ENCODE measurements at places on chromosomes 7 and 10. TPM values are rescaled to one million over a fixed set of nuclear protein-coding genes. Genes with fewer than 3 reads are reported as not detected.

Gene WNT8B
- polyA plus RNA-seq: 1.1 TPM

Gene PSD
- polyA plus RNA-seq: 7.8 TPM

Gene GOT1
- polyA plus RNA-seq: 96.9 TPM

Gene DBNL
- polyA plus RNA-seq: 69.2 TPM

Gene AMZ1
- 0.29 TPM for polyA plus RNA-seq

Gene AGR2
- 75.7 TPM for polyA plus RNA-seq

Gene LRRC18
- polyA plus RNA-seq: 0.17 TPM

Gene MEOX2
- polyA plus RNA-seq: 1.3 TPM

Gene RASSF4
- 24.1 TPM for polyA plus RNA-seq

Gene IL2RA
- not detected for polyA plus RNA-seq

Gene EN2
- 0.06 TPM for polyA plus RNA-seq

Gene PRF1
- polyA plus RNA-seq: 0.82 TPM

Gene CCL26
- not detected for polyA plus RNA-seq

Gene HHEX
- 9.8 TPM for polyA plus RNA-seq

Gene C10orf53
- polyA plus RNA-seq: not detected

Gene MYH16
- polyA plus RNA-seq: 0.21 TPM

Gene COL17A1
- polyA plus RNA-seq: 0.97 TPM

Gene MACROH2A2
- polyA plus RNA-seq: 82.0 TPM

Gene EIF5AL1
- 0.55 TPM for polyA plus RNA-seq

Gene CYP2C19
- polyA plus RNA-seq: not detected

Gene SUN3
- 0.11 TPM for polyA plus RNA-seq

Gene SLC26A5
- not detected for polyA plus RNA-seq

Gene CABCOCO1
- polyA plus RNA-seq: 3.0 TPM

Gene TBX20
- not detected for polyA plus RNA-seq

Gene NRAP
- 0.11 TPM for polyA plus RNA-seq

Gene HOXA6
- 24.4 TPM for polyA plus RNA-seq

Gene ZNF488
- 6.6 TPM for polyA plus RNA-seq

Gene SFTPD
- 1.2 TPM for polyA plus RNA-seq

Gene RPEL1
- polyA plus RNA-seq: 0.11 TPM

Gene PLAU
- 9.3 TPM for polyA plus RNA-seq

Gene TAS2R4
- polyA plus RNA-seq: 1.2 TPM

Gene CARD11
- polyA plus RNA-seq: 0.57 TPM

Gene MYL10
- polyA plus RNA-seq: 0.21 TPM

Gene ST8SIA6
- 1.1 TPM for polyA plus RNA-seq

Gene FKBP6
- polyA plus RNA-seq: 0.26 TPM

Gene DDX56
- polyA plus RNA-seq: 74.3 TPM

Gene SFRP4
- 1.5 TPM for polyA plus RNA-seq

Gene ANXA8
- not detected for polyA plus RNA-seq

Gene NUTM2E
- polyA plus RNA-seq: not detected

Data from right renal cortex interstitium (tissue), 3 donors.